Stimulated activated CD4-positive, alpha-beta T cell treated with anti-CD3 and anti-CD28 coated beads, Interleukin-1b, Interleukin-23, amount 100 ng/mL, for 1 hour (primary cell): ENCODE measurements at places on chromosomes 3 and 15.

GRCh38 chr15:41437448-41437847, 20.6 kb downstream of the RTF1 start:
- DNase-seq = no peak

GRCh38 chr15:74398183-74398582, 30.7 kb upstream of the CYP11A1 start:
- DNase-seq = no peak

DNA sequence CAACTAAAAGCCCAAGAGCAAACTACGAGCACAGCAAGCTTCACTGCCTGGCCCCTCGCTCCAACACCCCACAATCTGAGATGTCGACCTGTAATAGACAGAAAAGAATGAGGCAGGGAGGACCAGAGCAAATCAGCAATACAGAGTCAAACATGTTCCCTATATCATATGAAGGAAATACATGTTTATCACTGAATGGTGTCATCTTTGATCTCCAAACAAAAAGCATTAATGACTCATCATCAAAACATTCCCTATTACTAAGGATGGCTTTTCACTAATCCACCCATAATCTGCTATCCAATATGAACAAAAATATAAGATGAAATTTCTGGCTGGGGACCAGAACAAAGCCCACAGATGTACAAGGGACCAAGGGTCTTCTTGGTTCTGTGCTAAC, 34.7 kb downstream of the MYO5A start:
- no peak for DNase-seq

- no peak for DNase-seq
Observed at GRCh38 chr15:40265355-40265754, 17.5 kb downstream of the ANKRD63 start.

GRCh38 chr15:57545995-57546394, 45.7 kb upstream of the MYZAP start:
- no peak for DNase-seq

- DNase-seq = no peak
Observed at GRCh38 chr3:146796078-146796477, 190.9 kb upstream of the PLSCR5 start.

- no peak for DNase-seq
Observed at GRCh38 chr3:47017504-47018268, 38.2 kb downstream of the NBEAL2 start.
